ENCODE measurements at places on chromosomes 3 and 15.

- DNase-seq = no peak
These were observed 93.3 kb downstream of the TRIM42 start for GRCh38 chr3:140770977-140771667.

- DNase-seq = no peak
These were observed 53.6 kb upstream of the THRB start for GRCh38 chr3:24548278-24548677.

DNA sequence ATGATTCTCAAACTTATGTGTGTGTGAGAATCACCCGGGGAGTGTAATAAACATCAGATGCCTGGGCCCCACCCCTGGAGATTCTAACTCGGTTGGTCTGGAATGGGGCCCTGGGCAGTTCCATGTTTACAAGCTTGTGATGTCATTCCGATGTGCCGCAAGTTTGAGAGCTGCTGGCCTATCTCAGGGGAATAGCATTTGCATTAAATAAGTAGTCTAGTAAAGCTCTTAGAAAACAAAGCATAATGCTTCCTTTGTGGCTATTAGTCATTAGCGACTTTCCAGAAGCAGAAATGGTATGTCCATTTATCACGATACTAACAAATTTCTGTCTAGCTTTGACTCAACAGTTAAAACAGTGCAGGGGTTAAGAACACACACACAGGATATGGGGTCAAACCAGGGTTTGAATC is 20.9 kb downstream of the PGBD4 start:
- DNase-seq = no peak

GRCh38 chr3:12120374-12121140 is 38.2 kb downstream of the TIMP4 start:
- no peak for DNase-seq

GRCh38 chr15:58951388-58952007 is 18.0 kb upstream of the SLTM start:
- peak; percentile 43 for DNase-seq

DNA sequence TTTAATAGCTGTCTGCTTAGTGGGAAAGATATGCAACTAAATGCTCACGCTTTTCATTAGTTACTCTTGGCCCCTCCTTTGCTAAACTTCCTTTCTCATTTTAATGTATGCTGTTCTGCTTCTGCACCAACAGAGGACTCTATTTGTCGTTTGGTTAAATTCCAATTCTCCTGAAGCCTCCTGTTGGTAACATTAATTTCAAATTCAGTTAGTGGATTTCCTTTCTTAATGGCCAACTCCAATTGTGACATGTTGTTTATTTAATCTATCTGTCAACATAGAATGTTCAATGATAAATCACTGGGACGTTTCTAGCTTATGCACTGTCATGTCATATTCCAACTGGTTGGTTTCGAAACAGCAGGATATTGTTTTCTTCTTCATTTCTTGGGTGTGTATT is 467.4 kb upstream of the BCHE start:
- DNase-seq = no peak

GRCh38 chr15:92666780-92667179 is 11.2 kb upstream of the FAM174B start:
- peak; percentile 91 for DNase-seq

- no peak for DNase-seq
These were observed 55.0 kb downstream of the POLR2M start for GRCh38 chr15:57761562-57761961.

DNA sequence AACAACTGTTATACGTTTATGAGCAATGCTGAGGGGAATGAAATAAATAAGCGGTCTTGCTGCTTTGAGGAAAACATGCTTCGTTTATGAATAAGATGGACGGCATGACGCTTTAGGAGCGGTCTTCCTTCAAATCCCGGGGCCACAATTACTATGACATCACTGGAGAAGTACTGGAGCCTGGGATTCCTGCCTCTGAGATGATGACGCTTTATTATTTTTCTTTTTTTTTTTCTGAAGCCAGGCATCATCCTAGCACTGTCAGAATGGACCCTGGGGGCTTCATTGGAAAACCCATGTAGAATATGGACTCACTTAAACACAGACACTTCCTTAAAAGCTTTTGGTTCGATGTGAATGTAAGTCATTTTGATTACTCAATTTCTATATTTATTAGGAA is 52.5 kb upstream of the FOXP1 start:
- DNase-seq = no peak

DNA sequence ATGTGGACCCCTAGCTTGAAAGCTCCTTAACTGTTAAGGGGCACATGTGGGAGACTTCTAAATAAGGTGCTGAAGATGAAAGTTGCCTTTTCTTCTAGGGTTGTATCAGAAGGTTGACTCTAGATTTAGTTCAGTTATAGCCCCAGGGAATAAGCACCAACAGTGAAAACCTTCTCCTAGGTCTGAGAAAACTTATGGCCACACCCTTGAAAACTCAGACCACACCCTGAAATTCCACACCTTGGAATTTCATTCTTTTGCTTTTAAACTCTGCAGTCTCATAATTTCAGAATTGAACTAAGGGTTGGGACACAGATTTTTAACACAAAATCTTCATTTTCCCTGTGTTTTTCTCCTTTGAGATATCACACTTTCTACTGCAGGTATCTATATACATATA is 355.8 kb upstream of the IL12A start:
- DNase-seq = no peak

GRCh38 chr15:39312984-39313383 is 267.9 kb upstream of the THBS1 start:
- DNase-seq = no peak

- DNase-seq = no peak
These were observed 302.2 kb downstream of the CGGBP1 start for GRCh38 chr3:87756616-87757015.

DNA sequence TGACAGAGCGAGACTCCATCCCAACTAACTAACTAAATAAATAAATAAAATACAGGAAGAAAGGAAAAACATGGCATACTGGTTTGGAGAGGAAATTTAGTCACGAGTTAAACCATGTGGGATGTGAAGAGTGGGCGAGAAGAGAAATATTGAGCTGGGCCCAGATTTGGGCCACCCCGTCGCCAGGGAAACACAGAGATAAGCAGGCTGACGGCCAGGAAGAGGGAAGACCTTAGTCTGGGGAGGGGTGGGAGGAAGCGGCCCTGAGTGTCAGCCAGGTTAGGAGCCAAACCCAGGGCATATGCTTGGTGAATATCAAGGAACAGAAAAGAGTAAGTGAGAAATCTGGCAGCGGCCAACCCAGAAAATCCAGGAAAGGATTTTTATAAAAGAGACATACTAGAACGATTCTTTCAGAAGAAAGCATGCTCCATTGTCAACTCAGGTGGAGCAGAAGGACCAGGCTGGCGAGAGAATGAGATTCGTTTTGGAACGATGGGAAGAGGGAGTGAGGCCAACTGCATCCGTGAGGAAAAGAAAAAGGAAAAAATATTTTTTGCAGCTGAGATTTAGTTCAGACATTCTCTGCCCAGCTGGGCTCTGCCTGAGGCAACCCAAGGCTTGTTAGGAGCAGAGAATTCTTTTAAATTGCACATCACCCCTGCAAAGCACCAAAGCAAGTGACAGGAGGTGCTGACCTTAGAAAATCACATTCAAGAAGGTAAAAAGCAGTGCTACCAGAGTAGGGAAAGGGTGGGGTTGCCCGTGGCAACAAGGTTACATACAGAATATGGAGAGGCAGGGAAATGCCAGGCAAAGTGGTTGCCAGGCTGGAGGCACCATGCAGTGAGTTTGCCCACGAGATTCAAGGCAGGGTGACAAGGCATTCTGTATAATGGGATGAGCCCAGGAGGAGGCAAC is 59.3 kb upstream of the RAD18 start:
- DNase-seq = no peak

GRCh38 chr3:160956785-160957184 is 148.4 kb downstream of the B3GALNT1 start:
- no peak for DNase-seq

GRCh38 chr3:192907784-192908183 is 9.9 kb downstream of the MB21D2 start:
- no peak for DNase-seq

DNA sequence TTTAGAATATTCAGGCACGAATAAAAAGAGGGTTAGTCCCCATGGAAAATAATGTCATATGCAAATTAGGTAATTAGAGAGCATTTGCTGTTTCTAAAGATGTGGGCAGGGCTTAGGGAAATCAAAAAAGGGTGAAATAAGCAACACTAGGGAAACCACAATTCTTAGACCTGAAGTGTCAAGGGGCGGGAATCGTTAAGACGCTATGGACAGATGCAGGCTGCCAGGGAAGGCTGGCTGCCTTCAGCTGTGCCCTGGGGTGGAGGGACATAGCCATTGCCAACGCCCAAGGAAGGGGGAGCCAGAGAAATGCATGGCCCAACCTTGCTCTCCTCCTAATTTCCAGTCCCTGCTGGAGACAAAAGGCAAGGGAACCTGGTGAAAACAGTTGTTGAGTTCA is 141.7 kb upstream of the PROK2 start:
- DNase-seq = no peak

GRCh38 chr3:185724761-185725160 is 100.1 kb downstream of the IGF2BP2 start:
- DNase-seq = no peak

GRCh38 chr15:56820333-56820732 is 87.0 kb upstream of the ZNF280D start:
- no peak for DNase-seq

- no peak for DNase-seq
These were observed 7.1 kb downstream of the RAMAC start for GRCh38 chr15:82993144-82993543.

DNA sequence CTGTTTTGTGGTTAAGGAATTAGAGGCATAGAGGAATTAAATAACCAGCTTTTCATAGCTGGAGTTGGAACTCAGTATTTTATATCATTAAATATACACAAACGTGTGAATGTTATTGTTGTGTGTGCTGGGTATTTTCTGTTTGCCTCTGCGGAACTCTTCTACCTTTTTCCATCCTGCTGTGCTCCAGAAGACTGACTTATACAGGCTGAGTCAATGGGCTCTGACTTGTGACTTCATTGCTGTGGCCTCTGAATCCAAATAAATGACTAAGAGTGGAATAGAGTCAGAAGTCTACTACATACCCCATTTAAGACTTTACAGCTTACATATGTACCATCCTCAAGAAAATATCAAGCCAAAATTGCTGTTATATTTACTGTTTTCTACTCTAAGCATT is 17.6 kb downstream of the ARIH1 start:
- DNase-seq = no peak

DNA sequence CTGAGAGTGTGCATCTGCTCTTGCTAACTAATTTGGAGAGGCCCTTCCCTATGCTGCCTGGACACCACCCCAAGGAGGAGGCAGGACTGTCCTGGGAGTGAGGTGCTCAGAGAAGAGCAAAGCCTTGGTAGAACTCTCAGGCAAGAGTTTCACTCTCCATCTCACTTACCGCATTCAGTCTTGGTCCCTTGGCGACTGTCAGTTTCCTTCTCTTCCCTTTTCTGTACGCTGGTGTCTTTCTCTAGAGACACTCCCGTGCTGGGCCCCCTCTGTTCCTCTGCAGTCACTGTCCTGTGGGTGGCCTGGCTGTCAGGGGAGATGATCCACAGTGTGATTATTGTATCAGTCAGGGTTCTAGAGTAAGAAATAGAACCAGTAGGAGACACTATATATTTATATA is 44.0 kb downstream of the IDH2 start:
- DNase-seq = no peak

DNA sequence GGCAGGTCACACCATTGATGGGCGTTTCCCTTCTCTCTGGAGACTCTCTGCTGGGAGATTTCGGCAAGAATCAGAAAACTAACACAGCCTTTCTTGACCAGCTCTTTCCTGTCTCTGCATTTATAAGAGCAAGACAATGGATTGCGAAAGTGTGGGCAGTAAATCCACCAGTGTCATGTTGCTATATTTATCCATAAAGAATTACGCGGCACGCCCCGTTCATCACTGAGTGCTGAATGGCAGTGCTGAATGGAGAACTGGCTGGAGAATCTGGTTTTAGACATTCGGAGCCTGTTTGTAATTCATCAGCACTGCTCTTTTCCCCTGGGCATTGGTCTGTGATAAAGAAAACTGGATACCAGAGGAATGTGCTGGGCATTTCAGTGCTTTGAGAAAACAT is 2.0 kb upstream of the CEMIP start:
- DNase-seq = no peak

GRCh38 chr3:51974963-51975851 is at the start of gene ABHD14A:
ABHD14A (plus strand) TSS chr3:51975064; CDS start chr3:51975136, 72 bp downstream.
- peak; percentile 61 for DNase-seq

All from right lung (tissue), 10 donors.